Inflammatory macrophage treated with lipopolysaccharide for 1 hour (primary cell): ENCODE measurements at places on chromosomes 5 and 9.

- DNase-seq: peak; percentile 53
Measured at GRCh38 chr5:172878933-172879752, 45.1 kb downstream of the ERGIC1 start.

DNA sequence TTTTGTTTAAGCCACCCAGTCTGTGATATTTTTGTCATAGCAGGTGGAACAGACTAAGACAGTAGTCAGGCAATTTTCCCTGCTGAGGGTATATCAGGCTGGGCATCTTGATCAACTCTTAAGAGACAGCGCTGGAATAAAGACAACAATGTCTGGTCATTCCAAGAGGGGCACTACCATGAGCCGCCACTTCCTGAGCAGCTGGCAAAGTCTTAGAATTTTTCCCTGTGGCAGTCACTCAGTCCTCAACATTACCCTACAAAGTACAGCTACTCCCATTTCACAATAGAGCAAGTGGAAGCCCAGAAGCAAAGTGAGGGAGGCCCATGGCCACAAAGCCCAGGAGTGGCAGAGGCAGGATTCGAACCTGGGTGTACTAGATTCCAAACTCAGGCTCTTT, 74.8 kb downstream of the SH3PXD2B start:
- no peak for DNase-seq

GRCh38 chr5:151244206-151244605, 8.8 kb upstream of the GM2A start:
- DNase-seq: no peak

DNA sequence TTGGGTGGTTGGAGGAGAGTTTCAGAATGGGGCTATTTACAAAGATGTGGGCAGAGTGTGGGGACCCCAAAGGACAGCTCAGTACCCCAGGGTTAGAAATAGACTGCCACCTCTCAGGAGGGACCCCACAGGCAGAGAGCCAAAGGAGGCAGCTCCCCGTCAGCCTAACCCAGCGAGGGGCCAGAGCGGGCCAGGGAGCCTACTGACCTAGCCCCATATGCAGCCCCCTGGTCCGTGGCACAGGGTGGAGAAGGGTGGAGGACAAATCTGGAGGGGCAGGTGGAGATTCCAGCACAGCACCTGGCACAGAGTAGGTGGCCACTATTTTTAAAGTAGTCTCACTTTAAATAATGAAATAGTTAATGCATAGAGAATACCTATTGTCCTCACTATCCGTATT, 67.2 kb upstream of the ANGPTL2 start:
- no peak for DNase-seq

DNA sequence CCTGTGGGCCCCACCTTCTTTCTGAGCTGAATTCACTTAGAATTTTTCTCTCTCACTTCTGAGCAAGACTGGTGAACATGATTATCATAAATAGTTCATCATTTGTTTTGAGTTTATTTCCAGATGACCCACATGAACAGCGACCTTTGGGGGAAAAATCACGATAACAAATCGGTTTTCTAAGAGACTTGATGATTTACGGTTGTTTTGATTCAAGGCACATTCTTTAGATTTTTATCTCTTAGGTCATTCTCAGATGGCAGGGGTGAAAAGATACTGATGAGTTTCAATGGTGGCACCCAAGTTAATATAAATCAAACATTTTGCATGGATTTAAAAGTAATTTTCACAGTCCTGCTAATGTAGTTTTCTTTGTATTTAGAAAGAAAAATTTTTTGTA, 95.1 kb downstream of the DMXL1 start:
- no peak for DNase-seq

DNA sequence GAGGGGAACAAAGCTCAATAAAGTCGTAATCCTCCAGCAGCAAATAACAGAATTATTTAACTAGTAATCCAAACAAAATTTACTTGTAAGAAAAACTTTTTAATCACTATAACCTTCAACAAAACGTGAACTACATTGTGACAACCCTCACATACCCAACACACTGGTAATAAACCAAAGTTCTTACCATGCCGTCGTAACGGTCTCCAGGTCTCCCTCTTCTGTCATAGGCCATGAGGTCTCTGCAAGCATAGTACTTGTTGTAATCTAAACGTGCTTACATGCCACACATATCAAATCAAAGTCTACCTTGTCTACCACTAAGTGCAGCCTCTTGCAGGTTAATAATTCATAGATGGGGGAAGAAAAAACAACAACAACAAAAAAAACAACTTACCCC, 8.5 kb downstream of the HNRNPK start:
- no peak for DNase-seq

GRCh38 chr5:1011226-1011631, 2.6 kb downstream of the NKD2 start:
- DNase-seq: peak; percentile 2

GRCh38 chr9:109914280-109915027, 134.5 kb downstream of the PALM2AKAP2 start:
- DNase-seq: no peak

DNA sequence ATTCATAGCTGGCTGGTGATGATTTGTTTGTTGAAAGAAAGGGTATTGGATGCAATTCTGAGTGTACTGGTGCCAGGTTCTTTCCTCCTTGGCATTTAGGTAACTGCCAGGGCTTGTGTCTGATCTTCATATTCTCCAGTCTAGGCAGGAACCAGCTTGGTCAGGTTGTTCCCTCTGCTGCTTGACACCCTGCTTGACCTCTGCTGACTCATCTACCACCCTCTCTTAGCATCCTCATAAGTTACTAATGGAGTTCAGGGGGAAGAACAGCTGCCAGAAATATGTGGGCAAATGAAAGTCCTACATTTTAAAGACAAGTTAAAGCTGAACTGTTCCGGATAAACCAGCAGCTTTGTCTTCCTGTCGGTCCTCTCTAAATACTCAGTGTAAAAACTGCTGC, 116.1 kb upstream of the TNC start:
- DNase-seq: no peak

GRCh38 chr5:153866176-153866575, 172.5 kb downstream of the FAM114A2 start:
- no peak for DNase-seq

DNA sequence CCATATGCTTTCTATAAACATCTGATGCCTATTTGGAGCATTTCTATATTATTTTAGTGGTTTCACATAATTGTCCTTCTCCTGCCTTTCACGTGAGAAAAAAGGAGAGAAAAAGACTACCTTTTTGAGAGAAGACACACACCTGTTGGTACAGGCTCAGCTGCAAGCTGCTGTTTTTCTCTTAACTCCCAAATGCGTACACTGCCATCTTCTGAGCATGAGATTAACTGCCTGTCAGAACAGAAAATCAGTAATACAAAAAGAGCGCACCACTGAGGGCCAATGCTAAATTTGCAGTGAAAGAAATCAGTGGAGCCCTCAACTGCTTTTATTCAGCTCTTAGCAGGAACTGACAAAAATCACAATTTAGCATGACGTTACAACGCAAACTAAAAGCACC, 54.9 kb downstream of the WDR41 start:
- no peak for DNase-seq

GRCh38 chr5:52727020-52727419, 60.7 kb upstream of the ITGA1 start:
- DNase-seq: no peak

DNA sequence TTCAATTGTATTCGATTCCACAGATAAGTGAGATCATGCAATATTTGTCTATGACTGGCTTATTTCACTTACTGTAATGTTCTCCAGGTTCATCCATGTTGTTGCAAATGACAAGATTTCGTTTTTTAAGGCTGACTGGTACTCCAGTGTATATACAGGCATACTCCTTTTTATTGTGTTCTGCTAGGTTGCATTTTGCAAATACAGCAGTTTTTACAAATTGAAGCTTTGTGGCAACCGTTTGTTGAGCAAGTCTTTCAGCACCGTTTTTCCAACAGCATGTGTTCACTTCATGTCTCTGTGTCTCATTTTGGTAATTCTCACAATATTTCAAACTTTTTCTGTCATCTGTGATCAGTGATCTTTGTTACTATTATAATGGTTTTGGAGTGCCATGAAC, 82.7 kb downstream of the DMXL1 start:
- no peak for DNase-seq

GRCh38 chr9:4507306-4508130, 17.2 kb downstream of the SLC1A1 start:
- no peak for DNase-seq

DNA sequence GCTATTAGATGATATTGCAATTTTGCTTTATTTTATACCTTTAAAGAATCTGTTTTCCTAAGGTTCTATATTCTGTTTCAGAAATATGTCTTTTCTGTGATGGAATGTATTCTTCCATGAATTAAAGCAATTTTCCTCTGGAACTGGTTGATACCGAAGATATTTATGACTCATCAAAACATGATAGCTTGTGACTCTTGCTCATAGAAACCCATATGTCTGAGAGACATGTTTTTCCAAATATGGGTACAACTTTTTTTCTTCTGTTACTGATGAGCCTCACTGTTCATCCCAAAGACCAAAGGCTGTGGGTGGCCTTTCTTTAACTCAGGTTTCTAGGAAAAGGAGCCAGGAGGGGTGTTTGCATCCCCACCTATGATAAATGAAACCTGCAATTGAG, 126.1 kb upstream of the PAPPA start:
- DNase-seq: no peak

DNA sequence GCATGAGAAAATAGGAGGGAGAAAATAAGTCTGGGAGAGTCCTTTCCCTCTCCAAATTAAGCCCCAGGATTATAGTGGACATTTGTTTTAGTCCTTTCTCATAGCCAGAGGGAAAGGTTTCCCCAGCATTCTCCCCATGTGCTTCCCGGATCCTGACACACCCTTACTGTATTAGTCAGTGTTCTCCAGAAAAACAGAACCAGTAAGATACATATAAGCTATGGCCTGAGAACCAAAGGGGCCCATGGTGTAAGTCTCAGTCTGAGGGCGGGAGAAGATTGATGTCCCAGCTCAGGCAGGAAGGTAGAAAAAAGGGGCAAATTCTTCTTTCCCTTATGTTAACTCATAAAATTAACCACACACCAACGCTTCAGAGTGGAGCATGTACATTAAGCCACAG, 25.6 kb upstream of the SPATA31D4 start:
- no peak for DNase-seq

DNA sequence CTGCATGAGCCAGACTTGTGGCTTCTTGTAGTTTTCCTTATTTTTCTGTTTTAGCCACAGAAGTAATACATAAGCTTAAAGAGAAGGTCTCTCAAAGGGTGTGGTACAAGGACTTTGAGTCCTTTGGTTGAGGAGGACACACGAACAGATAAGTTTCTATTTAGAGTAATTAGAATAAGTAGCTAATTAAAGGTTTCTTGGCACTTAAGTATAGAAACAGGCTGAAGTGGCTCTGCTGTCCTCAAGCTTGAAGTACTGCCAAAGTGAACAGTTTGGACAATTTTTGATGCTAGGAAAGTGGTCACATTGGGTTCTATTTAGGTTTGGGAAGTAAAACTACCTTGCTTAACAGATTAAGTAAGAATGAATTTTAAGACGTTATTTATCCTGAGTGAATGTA, 278.3 kb upstream of the MPDZ start:
- no peak for DNase-seq

GRCh38 chr5:95935553-95936100, 26.0 kb downstream of the ELL2 start:
- DNase-seq: no peak

GRCh38 chr5:28823231-28823630, 1784.8 kb upstream of the CDH9 start:
- no peak for DNase-seq

GRCh38 chr5:67673618-67674017, 477.0 kb upstream of the CD180 start:
- DNase-seq: no peak

- DNase-seq: peak; percentile 44
Measured at GRCh38 chr5:172943283-172943841, 15.9 kb upstream of the RPL26L1 start.

GRCh38 chr9:107637421-107638420, 148.2 kb upstream of the KLF4 start:
- DNase-seq: peak; percentile 93

DNA sequence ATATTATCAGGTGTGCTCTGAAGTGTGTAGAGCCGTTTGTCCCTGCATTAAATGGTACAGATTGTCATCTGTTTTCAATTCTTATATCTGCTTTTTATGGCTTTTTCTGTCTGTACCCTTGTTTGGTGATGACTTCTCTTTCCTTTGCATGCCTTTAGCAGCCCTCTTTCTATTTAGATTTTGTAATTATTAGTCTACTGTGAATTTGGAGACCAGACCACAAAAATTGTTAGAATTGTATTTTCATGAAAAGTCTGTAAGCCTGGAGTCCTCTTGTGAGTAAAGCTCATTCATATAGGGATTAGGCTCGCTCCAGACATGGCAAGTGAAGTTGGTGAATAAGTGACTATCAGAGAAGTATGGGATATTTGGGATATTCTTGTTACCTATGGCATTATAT, 41.7 kb downstream of the NFX1 start:
- DNase-seq: no peak

- no peak for DNase-seq
Measured at GRCh38 chr5:177350776-177351391, 584 bp downstream of the LMAN2 start.

DNA sequence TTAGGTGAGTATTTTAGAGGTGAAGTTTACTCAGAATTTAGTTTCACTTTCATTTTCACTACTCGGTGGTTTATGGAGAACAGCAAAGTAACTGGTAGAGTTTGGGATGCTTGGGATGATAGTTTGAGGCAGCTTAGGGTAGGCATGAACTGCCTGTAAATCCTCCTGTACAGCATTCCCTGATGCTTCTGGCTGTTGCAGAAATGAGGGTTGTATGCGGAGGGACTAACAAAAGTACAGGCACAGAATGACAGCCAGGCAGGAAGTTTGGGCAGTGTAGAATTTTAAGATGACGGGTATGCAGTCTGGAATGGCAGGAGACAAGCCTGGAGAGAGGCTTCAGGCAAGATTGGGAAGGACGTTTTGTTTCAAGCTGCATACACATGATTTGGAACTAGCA, 48.0 kb upstream of the FAM120AOS start:
- DNase-seq: no peak

DNA sequence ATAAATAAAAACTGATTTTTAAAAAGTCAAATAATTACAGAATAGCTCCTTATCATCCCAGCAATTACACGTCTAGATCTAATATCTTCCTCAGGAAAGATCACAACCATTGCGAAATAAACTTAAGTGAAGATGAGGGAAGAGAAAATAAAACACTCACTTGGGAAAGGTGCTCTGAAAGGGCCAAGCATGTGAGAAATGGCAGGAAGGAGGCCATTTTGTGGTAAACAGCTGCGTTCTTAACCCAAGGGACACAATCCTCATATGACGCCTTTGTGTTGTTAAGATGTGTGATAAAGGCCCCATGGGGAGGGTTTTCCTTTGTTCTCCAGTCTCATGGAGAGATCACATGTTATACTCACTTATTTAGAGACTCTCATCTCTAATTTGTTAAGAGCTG, 32.5 kb downstream of the JAKMIP2 start:
- DNase-seq: no peak

GRCh38 chr5:175671013-175671412, 13.1 kb downstream of the HRH2 start:
- peak; percentile 70 for DNase-seq
